Progenitor cell of endocrine pancreas (in vitro differentiated cells): ENCODE measurements at places on chromosomes 7 and 10.

- no peaks in the 10 kb centered on the region for H3K36me3 ChIP-seq
- H3K27me3 ChIP-seq = no peaks in the 10 kb centered on the region
These were observed 89.1 kb upstream of the IFRD1 start for GRCh38 chr7:112361154-112361553.

- peaks cover 6% of the 10 kb centered on the region for H3K27me3 ChIP-seq
- H3K27ac ChIP-seq = no peak overlapping the region
- H3K36me3 ChIP-seq = no peaks in the 10 kb centered on the region
- H3K4me3 ChIP-seq = no peak overlapping the region
- DNase-seq = no peak
These were observed 70.4 kb upstream of the FZD8 start for GRCh38 chr10:35712486-35712885.

DNA sequence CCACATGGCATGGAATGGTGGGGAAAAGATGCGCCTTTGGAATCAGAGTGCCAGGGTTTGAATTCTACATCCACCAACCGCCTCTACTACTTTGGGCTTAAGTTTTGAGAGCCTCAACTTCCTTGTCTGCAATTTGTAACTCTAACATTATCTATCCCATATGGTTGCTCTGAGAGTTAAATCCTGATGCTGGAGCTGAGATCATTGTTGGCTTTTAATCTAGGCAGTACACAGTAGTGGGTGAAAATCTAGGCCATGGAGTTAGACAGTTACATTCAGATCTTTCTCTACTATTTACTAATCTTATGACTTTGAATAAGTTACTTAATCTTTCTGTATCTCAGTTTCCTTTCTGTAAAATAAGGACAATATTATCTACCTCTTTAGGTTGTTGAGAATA, 149.7 kb upstream of the AOAH start:
- no peak overlapping the region for H3K4me3 ChIP-seq
- H3K36me3 ChIP-seq = peaks cover 27% of the 10 kb centered on the region
- peaks cover 32% of the 10 kb centered on the region for H3K4me1 ChIP-seq
- no peak overlapping the region for H3K27ac ChIP-seq
- H3K27me3 ChIP-seq = no peaks in the 10 kb centered on the region
- no peak for DNase-seq

GRCh38 chr10:125151170-125151552, 9.2 kb downstream of the CTBP2 start:
- peak overlapping the region; percentile 59 for H3K4me3 ChIP-seq
- peak overlapping the region; percentile 79 for H3K27ac ChIP-seq
- H3K36me3 ChIP-seq = peaks cover 13% of the 10 kb centered on the region
- DNase-seq = no peak

DNA sequence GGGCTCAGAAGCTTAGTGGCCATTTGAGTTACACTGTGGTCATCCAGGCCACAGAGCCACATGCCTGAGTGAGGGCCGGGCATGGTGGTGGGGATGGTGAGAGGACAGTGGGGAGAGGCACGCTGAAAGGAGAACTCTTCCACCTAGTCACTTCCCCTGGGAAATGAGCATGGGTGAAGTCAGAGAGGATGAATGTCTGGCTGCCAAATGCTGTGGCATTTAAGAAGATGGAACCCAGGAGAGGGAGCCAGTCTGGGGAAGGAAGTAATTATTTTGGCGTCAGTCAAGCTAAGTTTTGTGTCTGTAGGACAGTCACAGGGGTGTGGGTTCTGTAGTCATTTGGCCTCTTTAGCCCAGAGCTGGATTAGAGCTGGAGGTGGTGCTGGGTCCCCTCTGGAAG, 86.0 kb upstream of the PODXL start:
- H3K27ac ChIP-seq = peak overlapping the region; percentile 74
- H3K27me3 ChIP-seq = peaks cover 20% of the 10 kb centered on the region
- no peak overlapping the region for H3K4me3 ChIP-seq
- peaks cover 14% of the 10 kb centered on the region for H3K4me1 ChIP-seq
- no peak for DNase-seq

DNA sequence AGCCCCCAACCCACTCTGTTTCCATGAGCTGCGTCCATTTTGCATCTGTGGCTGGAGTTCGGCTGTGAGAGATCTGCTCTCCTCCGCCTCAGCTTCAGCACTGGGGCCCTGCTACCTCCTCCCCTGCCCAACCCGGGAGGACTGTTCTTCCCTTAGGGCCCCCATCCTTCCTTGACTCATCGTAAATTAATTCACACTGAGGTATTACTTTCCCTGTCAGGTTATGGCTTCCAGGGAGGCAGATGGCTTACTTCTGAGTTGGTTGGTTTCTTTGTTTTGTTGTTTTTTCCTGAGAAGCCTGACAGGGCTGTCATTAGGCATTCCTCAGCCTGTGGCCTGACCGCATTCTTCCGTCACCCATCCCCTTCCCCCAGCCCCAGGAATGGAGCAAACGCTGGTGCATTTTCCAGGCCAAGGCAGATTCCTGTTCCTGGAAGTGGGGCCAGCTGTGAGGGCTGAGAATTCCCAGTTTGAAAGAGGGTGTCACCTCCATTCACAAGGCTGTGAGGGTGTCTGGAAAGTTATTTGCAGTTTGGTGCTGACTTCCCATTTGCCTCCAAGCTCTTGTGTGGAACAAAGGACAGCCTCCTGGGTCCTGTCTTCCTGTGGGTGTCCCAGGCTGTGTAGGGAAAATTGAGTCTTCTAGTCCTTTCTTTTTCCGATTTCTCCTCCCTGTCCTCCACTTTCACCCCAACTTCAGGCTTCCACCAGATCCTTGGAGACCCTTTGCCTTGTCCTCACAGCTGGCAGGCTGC, 11.7 kb downstream of the CPA5 start:
- peak overlapping the region; percentile 98 for H3K27ac ChIP-seq
- peak; percentile 38 for DNase-seq
- peaks cover 25% of the 10 kb centered on the region for H3K4me1 ChIP-seq

DNA sequence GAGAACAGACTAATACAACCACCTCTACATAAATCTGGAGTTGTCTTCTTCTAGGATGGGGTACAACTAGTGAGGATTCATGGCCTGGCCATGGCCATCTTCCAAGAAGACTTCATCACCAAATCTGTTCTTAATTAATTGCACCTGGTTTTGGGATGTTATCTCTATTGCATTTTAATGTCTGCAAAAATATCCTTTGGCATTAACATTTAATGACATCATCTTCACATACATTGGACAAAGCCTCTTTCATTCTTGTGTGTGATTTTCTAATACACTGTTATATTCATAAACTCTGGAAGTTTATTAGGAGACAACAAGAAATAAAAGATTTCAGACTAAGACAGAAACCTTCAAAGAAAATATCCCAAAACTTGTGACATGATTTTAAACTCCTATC, 124.2 kb upstream of the ABCB5 start:
- H3K27me3 ChIP-seq = no peaks in the 10 kb centered on the region
- DNase-seq = no peak
- H3K4me3 ChIP-seq = no peak overlapping the region
- peaks cover 1% of the 10 kb centered on the region for H3K4me1 ChIP-seq
- H3K27ac ChIP-seq = no peak overlapping the region
- H3K36me3 ChIP-seq = no peaks in the 10 kb centered on the region

- no peaks in the 10 kb centered on the region for H3K36me3 ChIP-seq
- H3K4me1 ChIP-seq = no peaks in the 10 kb centered on the region
- no peak overlapping the region for H3K4me3 ChIP-seq
- H3K27me3 ChIP-seq = no peaks in the 10 kb centered on the region
- no peak for DNase-seq
These were observed 46.4 kb downstream of the TYW1B start for GRCh38 chr7:72781631-72782030.

GRCh38 chr10:101595591-101596433, 7.7 kb downstream of the DPCD start:
- no peak for DNase-seq
- H3K4me3 ChIP-seq = no peak overlapping the region
- no peak overlapping the region for H3K27ac ChIP-seq
- H3K36me3 ChIP-seq = peaks cover 1% of the 10 kb centered on the region
- no peaks in the 10 kb centered on the region for H3K27me3 ChIP-seq
- H3K4me1 ChIP-seq = no peaks in the 10 kb centered on the region

DNA sequence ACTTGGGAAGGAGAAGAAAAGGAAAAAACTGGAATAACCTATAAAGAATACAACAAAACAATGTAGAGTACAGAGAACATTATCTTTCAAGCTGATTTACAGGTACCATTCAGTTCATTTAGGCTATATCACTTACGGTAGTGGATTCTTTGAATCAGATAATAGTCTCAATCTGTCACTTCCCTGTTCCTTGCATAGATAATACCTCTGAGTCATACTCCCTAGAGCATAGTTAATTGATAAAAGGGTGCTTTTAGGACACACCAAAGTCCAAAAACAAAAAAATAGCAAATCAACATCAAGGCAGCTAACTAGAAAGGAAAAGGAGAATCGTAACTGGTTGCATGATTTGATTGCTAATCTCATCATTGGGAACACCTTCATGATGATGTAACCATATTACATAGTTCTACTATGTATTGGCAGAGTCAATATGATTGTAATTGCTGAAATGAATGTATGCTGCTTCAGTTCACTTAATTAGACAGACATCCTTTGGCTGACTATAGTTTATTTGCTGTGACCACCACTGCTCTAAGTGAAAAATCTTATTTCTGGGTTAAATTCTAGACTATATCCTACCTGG, 844.4 kb downstream of the GATA3 start:
- H3K36me3 ChIP-seq = no peaks in the 10 kb centered on the region
- no peak for DNase-seq
- H3K27ac ChIP-seq = no peak overlapping the region

DNA sequence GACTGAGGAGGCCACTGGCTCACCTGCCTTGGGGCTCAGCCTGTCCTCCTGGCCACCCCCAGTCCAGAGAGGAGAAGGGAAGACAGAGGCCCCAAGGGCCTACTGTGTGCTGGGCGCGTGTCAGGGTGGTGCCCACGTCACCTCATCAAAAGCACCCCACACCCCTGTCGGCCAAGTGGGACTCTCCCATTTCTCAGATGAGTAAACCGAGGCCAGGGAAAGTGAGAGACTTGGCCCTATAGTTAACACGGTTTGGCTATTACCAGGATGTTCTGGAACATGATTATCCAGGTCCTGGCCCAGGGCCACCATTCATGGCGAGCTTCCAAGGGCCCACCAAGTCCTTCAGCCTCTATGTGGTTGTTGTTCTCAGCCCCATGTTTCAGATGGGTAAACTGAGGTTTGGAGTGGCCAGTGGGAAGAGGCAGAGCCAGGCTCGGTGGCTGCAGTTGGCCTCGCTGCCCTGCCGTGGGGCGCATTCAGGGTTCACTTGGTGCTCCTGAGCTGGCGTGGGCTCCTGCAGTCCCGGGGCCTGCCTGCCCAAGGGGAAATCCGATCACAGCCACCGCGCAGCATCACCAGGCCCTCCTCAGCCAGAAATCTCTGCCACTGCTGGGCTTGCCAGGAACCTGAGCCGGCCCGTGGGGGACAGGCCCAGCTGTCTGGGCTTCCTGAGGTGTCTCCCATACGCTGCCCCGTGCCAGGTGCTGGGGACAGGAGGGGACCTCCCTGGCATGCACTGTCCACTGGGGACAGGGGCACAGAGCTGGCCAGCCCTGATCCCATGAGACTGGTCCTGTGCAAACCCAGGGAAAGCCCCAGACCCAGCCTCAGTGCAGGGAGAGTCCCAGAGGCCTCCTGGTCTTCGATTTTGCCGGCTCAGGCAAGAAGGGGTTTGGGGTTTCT, 117.7 kb upstream of the TNRC18 start:
- H3K4me1 ChIP-seq = no peaks in the 10 kb centered on the region
- no peak overlapping the region for H3K27ac ChIP-seq
- H3K36me3 ChIP-seq = no peaks in the 10 kb centered on the region
- no peak for DNase-seq
- no peak overlapping the region for H3K4me3 ChIP-seq
- no peaks in the 10 kb centered on the region for H3K27me3 ChIP-seq

- no peak for DNase-seq
- H3K4me1 ChIP-seq = peaks cover 6% of the 10 kb centered on the region
These were observed 195.0 kb upstream of the SVIL start for GRCh38 chr10:29829776-29830175.

DNA sequence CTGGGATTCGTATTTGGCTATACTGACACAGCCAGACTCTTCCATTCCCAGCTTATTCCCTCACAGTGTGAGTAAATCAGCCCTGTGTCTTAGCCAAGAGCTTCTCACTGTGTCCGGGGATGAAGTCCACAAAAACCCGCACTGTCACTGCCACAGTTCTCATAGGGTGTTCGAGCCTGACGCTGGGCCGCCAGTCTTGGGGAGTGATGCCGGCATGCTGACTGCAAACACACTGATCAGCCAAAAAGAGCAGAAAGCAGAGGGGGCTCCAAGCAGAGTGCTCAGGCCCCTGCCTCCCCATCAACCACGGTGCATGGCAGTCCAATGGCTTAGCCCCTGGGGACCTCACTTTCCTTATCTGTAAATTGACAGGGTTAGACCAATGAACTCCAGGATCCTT, 36.7 kb downstream of the C10orf143 start:
- H3K4me1 ChIP-seq = no peaks in the 10 kb centered on the region
- H3K27me3 ChIP-seq = peaks cover 3% of the 10 kb centered on the region
- no peak overlapping the region for H3K27ac ChIP-seq
- peaks cover 2% of the 10 kb centered on the region for H3K36me3 ChIP-seq
- H3K4me3 ChIP-seq = no peak overlapping the region
- no peak for DNase-seq

DNA sequence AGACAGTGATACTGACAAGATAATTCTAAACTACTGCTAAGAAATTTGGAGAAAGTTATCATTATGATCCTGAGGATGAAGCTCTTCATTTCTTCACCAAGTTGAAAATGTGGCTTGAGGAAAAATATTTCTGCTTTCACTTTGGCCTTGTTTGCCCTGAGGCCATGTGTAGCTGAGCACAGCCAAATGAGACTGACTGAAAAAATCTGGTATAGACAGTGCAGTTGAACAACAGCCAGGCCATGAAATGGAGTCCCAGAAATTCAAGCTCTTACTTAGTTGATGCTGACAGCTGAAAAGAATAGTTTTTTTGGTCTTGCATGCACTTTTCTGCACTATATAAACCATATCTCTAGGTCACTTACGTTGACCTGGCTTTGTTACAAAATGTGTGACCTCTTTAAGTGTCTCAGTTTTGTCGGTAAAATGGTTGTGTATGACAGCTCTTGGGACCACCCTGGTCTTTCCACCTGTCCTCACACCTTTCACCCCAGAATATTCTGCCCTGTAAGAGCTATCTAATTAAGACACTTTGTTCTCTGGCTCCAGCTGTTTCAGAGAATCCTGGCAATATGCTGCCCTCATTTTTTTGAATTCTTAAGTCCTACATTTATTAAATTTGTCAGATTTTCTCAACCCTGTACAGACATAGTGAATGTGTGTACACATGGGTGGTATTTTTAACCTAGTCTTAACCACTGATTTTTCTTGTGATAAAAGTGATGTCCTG, 91.3 kb downstream of the CD36 start:
- no peaks in the 10 kb centered on the region for H3K27me3 ChIP-seq
- DNase-seq = no peak
- no peaks in the 10 kb centered on the region for H3K36me3 ChIP-seq
- H3K27ac ChIP-seq = no peak overlapping the region
- H3K4me3 ChIP-seq = no peak overlapping the region
- peaks cover 17% of the 10 kb centered on the region for H3K4me1 ChIP-seq

DNA sequence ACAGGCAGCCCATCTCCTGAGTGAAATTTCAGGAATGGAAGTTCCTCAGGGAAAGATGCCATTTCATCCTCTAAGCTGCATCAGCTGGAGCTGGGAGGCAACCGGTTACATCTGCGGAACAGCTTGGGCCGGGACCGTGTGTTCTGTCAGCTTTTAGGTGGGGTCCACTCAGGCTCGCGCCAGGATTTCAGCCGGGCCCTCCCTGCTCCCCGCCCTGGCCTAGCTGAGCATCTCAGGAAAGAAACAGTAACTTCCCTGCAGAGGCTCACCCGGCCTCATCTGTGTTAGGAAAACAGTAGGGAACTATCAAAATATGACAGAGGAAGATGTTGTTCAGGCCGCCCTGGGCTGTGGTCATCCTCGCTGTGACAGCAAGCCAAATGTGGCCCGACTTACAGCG, 110.4 kb downstream of the TRIL start:
- H3K4me1 ChIP-seq = peaks cover 19% of the 10 kb centered on the region
- no peak overlapping the region for H3K4me3 ChIP-seq
- H3K27me3 ChIP-seq = peaks cover 27% of the 10 kb centered on the region
